ENCODE measurements at places on chromosomes 1 and 21. TPM values are rescaled to one million over a fixed set of nuclear protein-coding genes. Genes with fewer than 3 reads are reported as not detected.

MRPL55 gene
- total RNA-seq, result 64.4 TPM

OR2AK2 gene
- not detected for total RNA-seq

ATAD3C gene
- total RNA-seq, result 0.33 TPM

UTS2 gene
- not detected for total RNA-seq

TMEM39B gene
- 3.5 TPM for total RNA-seq

SLC9A1 gene
- total RNA-seq, result 29.2 TPM

DNA sequence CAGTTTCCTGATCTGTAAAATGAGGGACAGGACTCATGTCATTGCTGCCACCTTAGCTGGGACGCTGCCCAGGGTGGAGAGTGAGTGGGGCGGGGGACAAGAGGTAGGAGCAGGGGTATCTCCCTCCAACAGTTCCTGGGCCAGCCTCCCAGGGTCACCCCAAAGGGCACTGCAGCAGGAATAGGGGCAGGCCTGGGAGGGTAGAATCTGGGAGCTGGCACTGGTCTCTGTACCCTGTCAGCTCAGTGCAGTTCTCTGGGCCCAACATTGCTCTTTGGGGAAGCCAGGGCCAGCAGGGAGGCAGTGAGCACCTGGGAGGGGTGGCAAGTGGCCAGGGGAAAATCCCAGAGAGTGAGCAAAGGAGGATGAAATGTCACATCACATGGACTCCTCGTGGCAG, 55.8 kb downstream of the ELK4 start:
- no peak for DNase-seq

GRCh38 chr1:86271046-86271445, 114.5 kb upstream of the COL24A1 start:
- no peak for DNase-seq

DNA sequence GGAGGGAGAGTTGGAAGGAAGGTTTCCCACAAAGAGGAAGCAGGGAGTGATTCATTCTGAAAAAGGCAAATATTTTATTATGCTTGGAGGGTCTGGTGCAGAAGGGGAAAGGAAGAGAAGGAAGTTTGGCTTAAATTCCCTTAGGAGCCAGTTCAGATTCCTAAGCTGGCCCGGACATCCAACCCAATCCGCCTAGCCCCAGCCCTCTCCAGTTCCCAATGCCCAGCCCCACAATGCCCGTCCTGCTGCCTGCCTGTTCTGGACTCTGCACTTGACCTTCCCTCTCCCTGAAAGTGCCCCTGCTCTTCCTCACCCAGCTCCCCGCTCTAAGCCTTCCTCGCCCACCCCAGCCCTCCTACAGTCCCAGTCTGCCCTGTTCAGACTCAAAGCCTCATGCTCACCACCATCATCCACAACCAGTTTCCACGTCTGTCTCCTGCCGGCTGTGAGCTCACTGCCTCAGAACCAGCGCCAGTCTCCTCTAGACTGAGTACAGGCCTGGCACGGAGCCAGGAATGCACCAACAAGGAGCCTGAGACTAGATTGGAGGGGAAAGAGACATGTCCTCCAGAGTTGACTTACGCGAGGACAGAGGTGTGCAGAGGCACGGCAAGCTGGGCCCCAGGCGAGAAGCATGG, 18.9 kb downstream of the CAPN2 start:
- no peak for DNase-seq

DNA sequence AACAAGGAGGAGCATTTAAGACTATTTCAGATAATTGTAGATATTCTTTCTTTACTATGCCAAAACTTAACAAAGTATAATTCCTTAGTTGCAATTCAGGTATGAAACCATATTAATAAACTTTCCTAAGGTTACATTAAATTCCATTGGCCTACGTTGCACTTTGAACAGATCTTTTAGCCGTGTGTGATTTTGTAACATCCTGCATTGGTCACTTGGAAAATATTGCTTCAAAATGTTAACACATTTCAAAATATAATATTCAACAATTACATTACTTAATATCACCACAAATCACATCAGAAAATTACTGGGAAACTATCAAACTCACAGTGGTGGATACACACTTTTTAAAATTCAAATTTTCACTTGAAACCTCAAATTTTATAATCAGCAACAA, 20.2 kb downstream of the ETS2 start:
- no peak for DNase-seq

DNA sequence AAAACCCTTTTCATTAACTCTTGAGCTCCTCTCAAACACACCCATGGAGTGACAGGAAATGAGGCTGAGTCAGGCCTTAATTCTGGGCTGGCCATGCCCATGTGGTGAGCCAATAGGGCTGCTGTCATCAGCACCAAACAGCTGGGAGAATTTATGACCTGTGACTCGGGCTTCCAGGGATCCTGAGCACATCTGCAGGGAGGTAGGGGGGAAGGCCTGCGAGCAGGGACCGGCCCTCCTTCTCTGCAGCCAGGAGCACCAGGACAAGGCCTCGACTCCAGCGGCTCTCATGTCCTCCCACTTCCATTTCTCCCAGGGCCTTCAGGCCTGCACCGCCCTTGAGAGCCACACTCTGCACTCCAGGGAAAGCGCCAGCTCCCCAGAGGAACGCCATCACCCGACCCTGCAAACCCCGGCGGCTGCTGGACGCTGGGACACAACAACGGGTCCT, 14.6 kb downstream of the RIPK4 start:
- no peak for DNase-seq

DNA sequence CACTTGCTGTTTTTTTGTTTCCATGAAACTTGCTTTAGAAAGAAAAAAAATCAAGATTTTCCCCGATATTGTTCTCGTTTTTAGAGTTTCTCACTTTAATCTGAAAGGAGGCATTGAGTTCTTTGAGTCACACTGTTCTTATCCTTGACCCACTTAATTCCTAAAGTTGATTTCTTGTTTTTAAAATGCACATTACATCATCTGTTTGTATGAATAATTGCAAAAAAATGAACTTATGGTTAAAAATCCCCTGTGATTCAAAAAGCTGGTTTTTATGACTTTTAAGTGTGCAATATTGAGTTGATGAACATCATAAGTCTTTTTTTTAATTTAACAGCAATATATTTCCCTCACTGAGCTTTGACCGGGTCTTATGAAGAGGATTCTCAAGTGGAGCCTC, 131.6 kb downstream of the SNX7 start:
- DNase-seq, result no peak

DNA sequence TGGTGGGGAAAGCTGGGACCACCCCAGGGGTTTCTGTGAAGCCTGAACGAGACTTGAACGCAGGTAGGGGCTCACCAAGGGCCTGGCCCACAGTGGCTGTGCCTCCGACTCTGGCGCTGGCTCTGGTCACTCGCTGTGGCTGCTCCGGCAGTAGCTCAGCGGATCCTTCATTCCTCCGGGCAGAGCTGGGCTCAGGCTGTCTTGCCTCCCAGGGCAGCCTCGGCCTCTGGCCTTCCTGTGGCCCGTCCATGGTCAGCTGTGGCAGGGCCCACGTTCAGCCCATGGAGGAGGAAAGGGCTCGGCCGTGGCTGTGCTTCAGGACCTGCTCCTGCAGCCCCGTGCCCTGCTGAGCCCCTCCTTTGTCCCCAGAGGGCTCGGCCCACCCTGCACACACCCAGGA, 162.9 kb upstream of the C1orf174 start:
- DNase-seq, result no peak

DNA sequence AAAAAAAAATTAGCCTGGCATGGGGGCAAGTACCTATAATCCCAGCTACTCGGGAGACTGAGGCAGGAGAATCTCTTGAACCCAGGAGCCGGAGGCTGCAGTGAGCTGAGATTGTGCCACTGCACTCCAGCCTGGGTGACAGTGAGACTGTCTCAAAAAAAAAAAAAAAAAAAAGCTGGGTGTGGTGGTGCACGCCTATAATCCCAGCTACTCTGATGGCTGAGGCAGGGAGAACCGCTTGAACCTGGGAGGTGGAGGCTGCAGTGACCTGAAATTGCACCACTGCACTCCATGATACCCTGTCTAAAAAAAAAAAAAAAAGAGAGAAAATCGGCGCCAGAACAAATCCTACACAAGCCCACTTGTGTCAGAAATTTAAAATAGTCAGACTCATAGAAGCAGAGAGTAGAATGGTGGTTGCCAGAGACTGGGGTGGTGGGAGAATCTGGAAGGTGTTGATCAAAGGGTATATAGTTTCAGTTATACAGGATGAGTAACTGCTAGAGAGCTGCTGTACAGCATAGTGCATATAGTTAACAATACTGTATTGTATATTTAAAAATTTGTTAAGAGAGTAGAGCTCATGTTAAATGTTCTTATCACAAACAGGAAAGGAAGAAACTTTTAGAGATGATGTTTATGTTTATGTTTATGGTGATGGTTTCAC, 9.6 kb downstream of the DIP2A start:
- DNase-seq, result no peak

GRCh38 chr1:43322506-43322905, 15.1 kb upstream of the MPL start:
- no peak for DNase-seq

- no peak for DNase-seq
Observed at GRCh38 chr1:10793129-10793651, 3.3 kb downstream of the CASZ1 start.

- DNase-seq, result no peak
Observed at GRCh38 chr21:39125752-39126485, 57.3 kb downstream of the PSMG1 start.

DNA sequence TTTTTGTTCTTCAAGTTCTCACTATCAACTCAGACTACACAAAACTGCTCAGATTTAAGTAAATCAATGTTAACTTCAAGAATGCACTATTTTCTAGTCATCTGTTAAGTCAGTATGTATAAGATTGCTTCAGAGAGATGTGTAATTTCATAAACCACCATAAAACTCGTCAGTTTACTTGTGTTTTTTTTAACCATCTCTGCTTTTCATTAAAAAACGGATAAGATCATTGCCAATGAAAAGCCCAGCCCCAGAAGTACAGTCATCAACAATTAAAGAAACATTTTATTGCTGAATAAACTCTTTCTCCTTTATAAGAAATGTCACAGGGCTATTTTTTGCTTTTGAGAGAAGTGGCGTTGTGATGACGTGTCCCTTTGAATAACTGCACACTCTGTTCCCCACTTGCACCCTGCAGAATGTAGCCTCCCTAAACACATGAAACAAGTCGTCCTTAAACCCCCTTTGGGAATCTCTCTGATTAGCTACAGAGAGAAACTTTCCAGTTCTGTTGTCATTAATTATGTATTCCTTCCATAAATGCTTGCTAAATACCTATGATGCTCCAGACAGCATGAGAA, 202.7 kb upstream of the FOXD3 start:
- DNase-seq, result no peak

- DNase-seq, result peak; percentile 66
Observed at GRCh38 chr1:5239911-5240310, 585.5 kb downstream of the AJAP1 start.

- DNase-seq, result no peak
Observed at GRCh38 chr1:89688607-89689006, 55.7 kb downstream of the LRRC8C start.

GRCh38 chr1:27349784-27350662, 8.2 kb downstream of the SYTL1 start:
- DNase-seq, result no peak

- no peak for DNase-seq
Observed at GRCh38 chr1:115454837-115455511, 116.9 kb upstream of the NGF start.
